ENCODE measurements at places on chromosomes 5 and 9. TPM values are rescaled to one million over a fixed set of nuclear protein-coding genes. Genes with fewer than 3 reads are reported as not detected.

HNRNPK gene
- 722 TPM for total RNA-seq

GRXCR2 gene
- not detected for total RNA-seq

SLC9A3 gene
- 1.5 TPM for total RNA-seq

AJM1 gene
- total RNA-seq, result 8.8 TPM

TMEM252 gene
- total RNA-seq, result not detected

FREM1 gene
- total RNA-seq, result 0.02 TPM

PCDHB7 gene
- not detected for total RNA-seq

GGTA1 gene
- 0.20 TPM for total RNA-seq

CBY3 gene
- total RNA-seq, result not detected

EDIL3 gene
- total RNA-seq, result not detected

GFI1B gene
- total RNA-seq, result not detected

DDX31 gene
- 18.3 TPM for total RNA-seq

AGXT2 gene
- not detected for total RNA-seq

BTNL8 gene
- not detected for total RNA-seq

SUSD3 gene
- total RNA-seq, result 80.6 TPM

C6 gene
- total RNA-seq, result not detected

GRM6 gene
- total RNA-seq, result not detected

PDGFRB gene
- 11.4 TPM for total RNA-seq

SHROOM1 gene
- 4.2 TPM for total RNA-seq

ZNF367 gene
- total RNA-seq, result 18.7 TPM

DCAF12 gene
- total RNA-seq, result 45.7 TPM

SCGB3A2 gene
- total RNA-seq, result not detected

FAM221B gene
- not detected for total RNA-seq

CCDC183 gene
- 0.42 TPM for total RNA-seq

CAMK2A gene
- not detected for total RNA-seq

PRKACG gene
- not detected for total RNA-seq

FOXD4L4 gene
- total RNA-seq, result 0.20 TPM

INSL4 gene
- total RNA-seq, result not detected

PLAA gene
- total RNA-seq, result 41.5 TPM

TRIM23 gene
- 10.1 TPM for total RNA-seq

IRX1 gene
- not detected for total RNA-seq

CCDC192 gene
- not detected for total RNA-seq

SPTAN1 gene
- 354 TPM for total RNA-seq

PSD2 gene
- total RNA-seq, result not detected

S1PR3 gene
- total RNA-seq, result 0.22 TPM

TNC gene
- 0.05 TPM for total RNA-seq

SLC25A2 gene
- 0.56 TPM for total RNA-seq

IL4 gene
- total RNA-seq, result 12.7 TPM

OBP2B gene
- total RNA-seq, result not detected

SPATA31C1 gene
- total RNA-seq, result not detected

NOL6 gene
- total RNA-seq, result 51.4 TPM

SMIM32 gene
- not detected for total RNA-seq

FBP2 gene
- total RNA-seq, result not detected

ANXA2R gene
- 9.3 TPM for total RNA-seq

FOXD4L3 gene
- 0.29 TPM for total RNA-seq
